NCI-H1417 treated with DMSO at 0.1 percent for 48 hours (cell line): ENCODE measurements at places on chromosomes 7 and 10.

DNA sequence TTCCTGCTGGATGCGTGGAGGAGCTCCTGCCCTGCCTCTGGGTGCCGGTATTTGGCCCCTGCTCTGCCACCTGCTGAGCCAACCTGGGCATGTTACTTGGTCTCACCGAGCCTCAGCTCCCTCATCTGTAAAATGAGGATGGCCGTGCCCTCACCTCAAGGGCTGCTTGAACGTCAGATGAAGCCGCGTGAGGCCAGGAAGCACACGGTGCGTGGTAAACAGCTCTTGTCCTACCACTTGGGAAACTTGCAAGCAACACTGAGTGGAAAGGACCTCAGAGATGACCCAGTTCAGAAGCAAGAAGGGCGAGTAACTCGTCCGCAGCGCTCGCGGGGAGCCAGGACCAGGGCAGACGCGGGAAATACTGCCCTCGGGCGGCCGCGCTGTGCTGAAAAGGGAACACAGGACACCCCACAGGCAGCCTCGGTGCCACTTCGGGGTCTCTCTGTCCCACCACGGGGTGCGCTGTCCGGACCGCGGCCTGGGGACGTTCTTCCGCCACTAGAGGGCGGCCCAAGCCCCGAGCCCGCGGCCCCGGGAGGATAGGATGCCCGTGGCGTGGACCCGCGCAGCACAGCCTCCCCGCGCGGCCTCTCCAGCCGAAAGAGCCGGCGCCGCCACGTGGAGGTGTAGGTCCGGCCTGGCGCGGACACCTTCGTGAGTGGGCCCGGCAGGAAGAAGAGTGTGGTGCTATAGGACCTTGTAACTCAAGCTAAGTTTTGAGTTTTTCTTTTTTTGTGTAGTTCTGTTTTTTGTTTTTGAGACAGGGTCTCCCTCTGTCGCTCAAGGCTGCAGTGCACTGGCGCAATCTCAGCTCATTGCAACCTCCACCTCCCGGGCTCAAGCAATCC, 94.1 kb downstream of the PRKAG2 start:
- no peak for DNase-seq

GRCh38 chr10:104150139-104150538, 28.2 kb downstream of the SFR1 start:
- no peak for DNase-seq

DNA sequence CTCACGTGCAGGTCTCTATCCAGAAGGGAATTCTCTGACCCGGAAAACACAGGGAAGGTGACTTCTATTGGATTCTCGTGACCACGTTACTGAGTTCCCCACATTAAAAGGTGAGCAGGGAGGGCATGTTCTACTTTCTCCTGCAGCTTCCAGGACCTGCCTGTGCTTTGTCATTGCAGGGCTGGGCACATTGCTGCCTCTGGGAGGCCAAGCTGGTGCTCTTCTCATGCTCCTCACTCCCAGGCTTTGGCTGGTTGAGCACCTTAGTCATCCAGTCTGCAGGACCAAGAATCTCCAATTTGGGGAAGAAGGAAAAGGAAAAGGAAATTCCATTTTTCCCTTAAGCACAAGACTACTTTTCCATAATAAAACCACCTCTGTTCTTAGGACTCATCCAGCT, 86.5 kb upstream of the TMEM72 start:
- DNase-seq = no peak

DNA sequence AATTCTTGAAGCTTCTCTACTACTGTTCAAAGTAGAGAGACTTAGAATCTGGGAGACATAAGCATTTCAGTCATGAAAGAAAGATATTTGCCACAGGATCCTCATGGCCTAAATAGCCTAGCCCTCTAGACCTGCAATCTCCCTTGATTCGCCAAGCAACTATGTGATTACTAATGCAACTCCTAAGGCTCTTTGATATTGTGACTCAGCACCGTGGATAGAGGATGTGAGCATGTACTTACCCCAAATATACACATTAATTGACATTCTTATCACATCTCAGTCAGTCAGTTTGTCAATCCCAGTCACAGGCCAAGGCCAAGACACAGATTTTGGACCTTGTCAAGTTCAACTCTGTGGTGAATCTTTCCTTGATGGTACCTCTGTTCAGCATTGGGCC, 42.6 kb downstream of the GPR37 start:
- no peak for DNase-seq

GRCh38 chr7:45075871-45076796, 12.6 kb downstream of the NACAD start:
- no peak for DNase-seq

- DNase-seq = no peak
Observed at GRCh38 chr7:63087575-63088190, 911.0 kb upstream of the ZNF722 start.

DNA sequence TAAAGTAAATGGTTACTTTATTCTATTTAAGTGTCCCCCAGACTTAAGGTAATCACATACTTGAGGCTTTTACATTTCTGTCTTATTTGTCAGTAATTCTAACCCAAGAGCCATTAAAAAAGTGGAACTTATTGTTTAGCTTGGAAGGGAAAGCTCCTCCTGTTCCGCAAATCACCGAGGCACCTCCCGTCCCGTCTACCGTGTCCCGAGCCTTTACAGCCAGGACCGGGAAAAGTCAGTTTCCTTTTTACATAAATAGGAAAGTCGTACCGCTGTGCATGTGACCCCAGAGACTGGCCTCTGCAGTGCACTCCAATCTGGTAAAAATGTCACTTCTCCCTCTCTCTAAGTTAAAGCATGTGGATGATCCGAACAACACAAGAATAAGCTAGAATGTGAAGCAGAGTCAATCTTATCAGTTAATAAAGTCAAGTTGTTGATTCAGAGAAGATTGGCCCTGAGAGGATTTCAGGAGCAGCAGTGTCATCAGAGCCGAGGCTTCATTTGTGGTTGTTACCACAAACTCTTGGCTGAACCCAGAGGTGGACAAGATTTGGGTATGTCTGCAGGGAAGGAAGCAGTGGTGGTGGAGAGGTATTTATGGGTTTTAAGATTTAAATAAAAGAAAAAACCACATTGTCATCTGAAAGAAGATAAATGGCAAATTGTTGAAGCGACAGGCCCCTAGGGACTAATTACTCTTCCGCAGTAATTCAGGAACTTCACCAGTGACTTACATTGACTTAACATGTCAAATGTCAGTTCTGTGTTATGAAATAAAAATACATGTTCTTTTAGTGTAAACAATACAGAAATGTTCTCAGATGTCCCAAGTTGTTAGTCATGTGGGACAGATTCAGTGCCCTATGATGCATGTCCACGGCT, 316.6 kb upstream of the ZNF32 start:
- no peak for DNase-seq

- no peak for DNase-seq
Observed at GRCh38 chr7:132076301-132077035, 499.8 kb downstream of the PLXNA4 start.

DNA sequence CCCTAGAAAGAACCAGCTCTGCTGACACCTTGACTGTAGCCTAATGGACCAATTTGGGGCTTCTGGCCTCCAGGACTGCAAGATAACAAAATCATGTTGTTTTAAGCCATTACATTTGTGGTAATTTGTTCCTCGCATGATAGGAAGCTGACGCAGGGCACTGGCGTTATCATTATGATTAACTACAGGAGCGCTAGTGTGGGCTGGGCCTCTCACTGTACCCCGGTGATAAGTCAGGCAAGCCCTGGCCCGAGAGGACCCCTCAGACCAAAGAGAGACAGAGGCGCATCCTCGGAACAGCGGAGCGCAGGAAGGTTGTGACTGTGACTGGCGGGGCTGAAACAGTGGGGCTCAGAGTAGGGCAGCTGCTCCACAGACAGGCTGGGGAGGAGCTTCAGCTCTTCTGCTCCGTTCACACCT, 150.3 kb upstream of the CHST15 start:
- DNase-seq = no peak

- peak; percentile 27 for DNase-seq
Observed at GRCh38 chr7:127683776-127684681, 32.0 kb downstream of the SND1 start.

- no peak for DNase-seq
Observed at GRCh38 chr10:62618576-62619412, 185.7 kb upstream of the ADO start.

GRCh38 chr10:101241840-101242707, 12.8 kb upstream of the LBX1 start:
- no peak for DNase-seq

DNA sequence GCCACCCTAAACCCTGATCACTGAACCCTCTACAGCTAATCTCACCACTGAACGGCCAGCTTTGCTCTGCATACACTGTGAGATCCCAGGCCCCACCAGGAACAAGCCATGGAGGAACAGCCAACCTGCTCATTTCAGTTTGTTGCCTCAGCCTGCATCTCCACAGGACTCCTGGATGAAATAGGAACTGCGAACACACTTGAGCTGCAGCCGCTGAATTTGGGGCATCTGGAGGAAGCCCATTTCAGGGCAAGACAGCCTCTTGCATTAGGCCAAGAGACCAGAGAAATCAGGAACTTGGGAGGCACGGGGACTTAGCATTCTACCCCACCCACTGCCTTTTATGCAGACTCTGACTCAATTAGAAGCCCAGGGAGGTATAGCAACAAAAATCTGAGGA, 14.5 kb upstream of the EGR2 start:
- DNase-seq = no peak

DNA sequence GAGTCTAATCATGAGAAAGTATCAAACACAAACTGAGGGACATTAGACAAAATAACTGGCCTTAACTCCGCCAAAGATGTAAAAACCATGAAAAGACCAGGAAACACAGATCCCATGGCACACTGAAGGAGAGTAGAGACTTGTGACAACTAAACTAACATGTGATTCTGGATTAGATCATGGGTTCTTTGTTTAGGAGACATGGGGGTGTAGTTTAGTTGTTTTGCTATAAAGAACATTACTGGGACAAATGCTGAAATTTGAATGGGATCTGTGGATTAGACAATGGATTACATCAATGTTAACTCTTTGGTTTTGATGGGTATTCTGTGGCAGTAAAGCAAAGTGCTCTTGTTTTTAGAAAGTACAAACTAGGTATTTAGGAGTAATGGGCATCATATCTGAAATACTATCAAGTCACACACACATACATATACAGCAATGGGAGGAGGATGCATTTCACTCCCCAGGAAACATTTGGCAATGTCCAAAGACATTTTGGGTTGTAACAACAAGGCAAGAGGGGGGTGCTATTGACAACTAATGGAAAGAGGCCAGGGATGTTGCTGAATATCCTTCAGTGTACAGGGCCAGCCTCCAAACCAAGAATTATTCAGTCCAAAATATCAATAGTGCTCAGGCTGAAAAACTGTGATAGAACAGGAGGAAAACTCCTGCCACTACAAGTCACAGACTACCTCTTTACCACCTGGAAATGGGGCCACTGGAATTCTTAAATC, 32.4 kb downstream of the WAPL start:
- DNase-seq = no peak

DNA sequence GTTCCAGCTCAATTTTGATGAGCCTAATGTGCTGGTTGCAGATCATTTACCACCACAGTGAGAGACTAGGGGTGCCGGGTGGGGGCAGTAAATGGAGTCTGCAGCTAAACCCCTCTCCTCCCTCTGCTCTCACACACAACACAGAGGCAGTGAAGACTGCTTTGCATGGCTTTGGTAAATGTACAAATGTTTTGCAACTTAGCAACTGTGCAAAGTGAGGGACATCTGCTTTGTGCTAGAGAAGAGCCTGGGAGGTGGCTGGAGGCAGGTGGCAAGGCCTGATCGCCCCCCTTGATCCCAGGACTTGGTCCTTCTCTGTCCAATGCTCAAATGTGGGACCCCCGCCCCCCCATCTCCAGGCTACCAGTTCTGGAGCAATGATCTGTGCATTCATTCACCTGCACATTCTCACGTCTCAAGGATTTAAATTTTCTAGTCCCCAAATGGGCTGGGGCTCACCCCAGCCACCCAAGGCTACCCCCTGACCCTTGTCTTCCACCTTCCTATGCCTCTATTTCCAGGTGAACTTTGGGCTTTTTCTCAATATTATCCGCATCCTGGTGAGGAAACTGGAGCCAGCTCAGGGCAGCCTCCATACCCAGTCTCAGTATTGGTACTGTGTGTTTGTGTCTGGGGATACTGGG, 11.6 kb downstream of the GHRHR start:
- DNase-seq = no peak
